ENCODE measurements at places on chromosomes 4 and X. TPM values are rescaled to one million over a fixed set of nuclear protein-coding genes. Genes with fewer than 3 reads are reported as not detected.
A peak's percentile ranks its signal among the peaks of the same experiment; 100 is the strongest.

The EGF gene
- polyA plus RNA-seq = 1.3 TPM

The LUZP4 gene
- not detected for polyA plus RNA-seq

The HSD17B13 gene
- not detected for polyA plus RNA-seq

The GRK4 gene
- 4.3 TPM for polyA plus RNA-seq

The RAB40AL gene
- 0.09 TPM for polyA plus RNA-seq

The RTL5 gene
- polyA plus RNA-seq = 0.17 TPM

The EDA gene
- polyA plus RNA-seq = 0.75 TPM

The TLR10 gene
- 0.05 TPM for polyA plus RNA-seq

DNA sequence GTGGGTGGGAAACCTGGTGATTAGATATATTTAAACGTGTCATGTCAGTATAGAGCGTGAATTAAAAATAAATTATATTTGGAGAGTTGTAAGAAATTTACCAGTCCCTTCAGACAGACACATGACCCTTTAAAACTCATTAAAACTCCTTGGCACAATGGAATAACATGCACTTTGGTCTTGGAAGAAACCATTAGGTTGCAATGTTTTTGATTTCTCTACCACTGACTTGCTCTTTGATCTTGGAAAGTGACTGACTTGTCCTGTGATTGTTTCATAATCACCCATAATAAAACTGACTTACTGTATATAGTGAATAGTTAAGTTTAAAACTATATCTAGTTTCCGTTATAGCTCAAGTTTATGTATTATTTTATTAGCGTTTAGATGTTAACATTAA lies 35.8 kb downstream of the FHL1 start:
- no peaks in the 10 kb centered on the region for H3K27me3 ChIP-seq
- H3K4me3 ChIP-seq = no peak overlapping the region
- H3K4me1 ChIP-seq = no peaks in the 10 kb centered on the region
- DNase-seq = no peak
- H3K27ac ChIP-seq = no peak overlapping the region

- no peaks in the 10 kb centered on the region for H3K27me3 ChIP-seq
- DNase-seq = no peak
- no peak overlapping the region for H3K4me3 ChIP-seq
- H3K36me3 ChIP-seq = peaks cover 4% of the 10 kb centered on the region
- H3K4me1 ChIP-seq = no peaks in the 10 kb centered on the region
Measured at GRCh38 chr4:39924014-39924413, 53.7 kb downstream of the PDS5A start.

- H3K27ac ChIP-seq = no peak overlapping the region
- no peaks in the 10 kb centered on the region for H3K27me3 ChIP-seq
Measured at GRCh38 chr4:179750374-179750773, 2308.1 kb upstream of the AGA start.

DNA sequence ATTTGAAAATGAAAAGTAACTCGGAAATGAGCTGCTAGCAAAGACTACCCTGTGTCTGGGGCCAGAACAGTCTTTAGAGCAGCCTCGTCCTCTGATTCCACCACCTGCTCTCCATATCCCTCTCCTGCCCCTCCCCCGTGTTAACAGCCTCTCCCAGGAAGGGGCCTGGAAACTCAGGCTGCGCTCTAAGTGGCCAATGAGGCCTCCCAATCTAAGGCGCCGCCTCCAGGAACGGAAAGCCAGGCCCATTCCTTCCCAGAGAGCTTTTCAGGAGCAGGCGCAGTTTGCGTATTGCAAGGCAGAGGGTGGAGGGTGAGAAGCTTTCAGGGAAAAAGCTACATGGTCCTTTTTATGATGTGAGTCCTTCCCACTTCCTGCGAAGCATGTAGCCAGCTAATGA lies 31.2 kb downstream of the RS1 start:
- no peaks in the 10 kb centered on the region for H3K27me3 ChIP-seq
- H3K36me3 ChIP-seq = no peaks in the 10 kb centered on the region
- DNase-seq = no peak
- no peak overlapping the region for H3K4me3 ChIP-seq
- no peak overlapping the region for H3K27ac ChIP-seq

GRCh38 chrX:119759248-119759766 lies 919 bp downstream of the SOWAHD start:
- DNase-seq = no peak
- no peak overlapping the region for H3K4me3 ChIP-seq
- H3K27ac ChIP-seq = no peak overlapping the region
- no peaks in the 10 kb centered on the region for H3K36me3 ChIP-seq

- no peaks in the 10 kb centered on the region for H3K4me1 ChIP-seq
- DNase-seq = no peak
- H3K27ac ChIP-seq = no peak overlapping the region
- no peaks in the 10 kb centered on the region for H3K27me3 ChIP-seq
Measured at GRCh38 chr4:89765966-89766365, 71.0 kb downstream of the SNCA start.

DNA sequence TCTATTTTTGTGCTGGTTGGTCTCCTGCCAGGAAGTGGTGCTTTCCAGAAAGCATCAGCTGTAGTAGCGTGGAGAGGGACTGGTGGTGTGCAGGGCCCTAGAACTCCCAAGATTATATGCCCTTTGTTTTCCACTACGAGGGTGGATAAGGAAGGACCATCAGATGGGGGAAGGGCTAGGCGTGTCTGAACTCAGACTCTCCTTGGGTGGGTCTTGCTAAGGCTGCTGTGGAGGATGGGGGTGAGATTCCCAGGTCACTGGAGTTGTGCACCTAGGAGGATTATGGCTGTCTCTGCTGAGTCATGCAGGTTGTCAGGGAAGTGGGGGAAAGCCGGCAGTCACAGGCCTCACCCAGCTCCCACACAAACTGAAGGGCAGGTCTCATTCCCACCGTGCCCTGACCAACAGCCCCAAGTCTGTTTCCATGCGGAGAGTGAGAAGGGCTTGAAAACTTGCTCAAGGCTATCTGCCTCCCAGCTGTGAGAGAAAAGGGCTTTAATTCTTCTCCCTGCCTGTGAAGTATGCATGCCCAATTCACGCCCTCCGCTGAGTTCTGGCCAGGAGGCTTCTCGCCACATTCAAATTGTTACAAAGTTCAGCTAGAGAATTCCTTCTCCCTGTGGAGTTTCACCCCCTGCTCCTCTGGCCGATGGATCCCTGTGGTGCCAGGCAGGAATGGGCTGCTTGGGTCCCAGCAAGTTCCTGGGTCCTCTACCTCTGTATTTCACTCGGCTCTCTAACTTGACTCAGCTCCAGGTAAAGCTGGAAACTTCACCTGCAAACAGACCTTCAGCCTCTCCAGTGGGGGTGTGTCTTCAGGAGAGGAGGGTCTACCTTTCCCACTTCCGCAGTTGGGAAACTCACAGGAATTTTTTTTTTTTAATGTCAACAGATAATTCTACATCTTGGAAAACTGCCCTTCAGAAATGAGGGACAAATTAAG lies 7.7 kb upstream of the CSTF2 start:
- H3K4me3 ChIP-seq = no peak overlapping the region
- H3K4me1 ChIP-seq = no peaks in the 10 kb centered on the region
- no peaks in the 10 kb centered on the region for H3K36me3 ChIP-seq
- no peaks in the 10 kb centered on the region for H3K27me3 ChIP-seq
- DNase-seq = no peak

- H3K27ac ChIP-seq = no peak overlapping the region
- H3K27me3 ChIP-seq = peaks cover 3% of the 10 kb centered on the region
- no peak for DNase-seq
- no peaks in the 10 kb centered on the region for H3K4me1 ChIP-seq
- H3K36me3 ChIP-seq = no peaks in the 10 kb centered on the region
Measured at GRCh38 chr4:121199742-121200561, 35.8 kb upstream of the TNIP3 start.

DNA sequence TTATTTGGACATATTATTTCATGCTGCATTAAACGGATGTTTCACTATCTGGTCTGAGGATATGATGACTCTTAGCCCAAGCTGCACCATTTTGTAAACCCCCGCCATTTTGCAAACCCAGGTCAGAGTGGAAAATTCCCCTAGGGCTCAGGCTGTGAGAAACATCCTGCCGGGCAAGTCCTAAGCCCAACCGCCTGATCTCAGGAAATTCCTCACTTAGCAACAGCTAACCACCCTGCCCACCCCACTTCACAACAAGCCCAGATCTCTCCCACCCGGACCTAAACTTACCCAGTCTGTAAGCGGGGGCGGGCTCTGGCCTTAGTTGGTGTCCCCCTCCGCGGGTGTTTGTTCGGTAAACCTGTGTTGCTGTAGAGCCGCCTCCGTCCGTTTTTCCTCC lies 2747.1 kb downstream of the PCDH7 start:
- no peaks in the 10 kb centered on the region for H3K36me3 ChIP-seq
- DNase-seq = no peak
- no peak overlapping the region for H3K4me3 ChIP-seq
- H3K4me1 ChIP-seq = no peaks in the 10 kb centered on the region

DNA sequence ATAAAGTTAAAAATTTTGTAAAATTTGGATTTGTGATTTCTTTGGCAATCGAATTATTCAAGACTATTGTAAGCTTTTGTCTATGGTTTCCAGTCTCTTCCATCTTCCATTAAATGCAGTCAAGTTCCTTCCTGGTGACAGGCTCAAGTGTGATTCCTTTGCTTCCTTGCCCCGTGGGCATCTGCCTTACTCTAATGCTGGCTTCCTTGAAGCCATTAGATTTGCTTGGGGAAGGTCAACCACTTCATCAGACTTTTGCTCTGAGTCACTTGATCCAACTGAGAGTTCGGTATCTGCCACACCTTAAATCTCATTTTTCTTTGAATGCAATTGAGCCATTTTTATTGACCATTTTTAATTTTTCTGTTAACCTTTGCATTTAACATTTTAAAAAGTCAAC lies 648.8 kb downstream of the SPOCK3 start:
- no peaks in the 10 kb centered on the region for H3K36me3 ChIP-seq
- no peak overlapping the region for H3K4me3 ChIP-seq
- H3K27ac ChIP-seq = no peak overlapping the region
- DNase-seq = no peak
- H3K4me1 ChIP-seq = no peaks in the 10 kb centered on the region

- H3K36me3 ChIP-seq = no peaks in the 10 kb centered on the region
- H3K27me3 ChIP-seq = no peaks in the 10 kb centered on the region
- no peak for DNase-seq
- no peak overlapping the region for H3K4me3 ChIP-seq
- no peak overlapping the region for H3K27ac ChIP-seq
- peaks cover 18% of the 10 kb centered on the region for H3K4me1 ChIP-seq
Measured at GRCh38 chrX:37646254-37646653, 39.3 kb upstream of the XK start.

GRCh38 chr4:173626277-173626676 lies 96.2 kb upstream of the HAND2 start:
- H3K27ac ChIP-seq = no peak overlapping the region
- no peak overlapping the region for H3K4me3 ChIP-seq
- H3K36me3 ChIP-seq = no peaks in the 10 kb centered on the region
- no peaks in the 10 kb centered on the region for H3K4me1 ChIP-seq
- H3K27me3 ChIP-seq = no peaks in the 10 kb centered on the region

DNA sequence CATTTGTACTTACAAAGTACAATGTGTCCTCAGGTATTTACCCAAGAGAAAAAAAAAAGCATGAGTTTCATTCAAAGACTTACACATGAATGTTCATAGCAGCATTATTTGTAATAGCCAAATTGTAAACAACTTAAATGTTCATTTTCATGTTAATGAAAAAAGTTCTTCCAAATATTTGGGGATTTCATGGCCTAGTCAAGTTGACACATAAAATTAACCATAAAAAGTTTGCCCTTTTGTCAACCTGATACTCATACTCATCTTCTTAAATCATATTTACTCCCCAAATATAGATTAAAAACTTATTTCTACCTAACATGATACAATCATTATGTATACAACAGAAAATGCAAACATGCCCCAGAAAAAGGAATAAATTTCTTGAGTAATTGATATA lies 112.5 kb upstream of the EMCN start:
- no peaks in the 10 kb centered on the region for H3K4me1 ChIP-seq
- H3K27me3 ChIP-seq = no peaks in the 10 kb centered on the region
- no peak overlapping the region for H3K4me3 ChIP-seq

GRCh38 chr4:123980736-123981300 lies 584.2 kb downstream of the SPRY1 start:
- no peak overlapping the region for H3K27ac ChIP-seq
- no peaks in the 10 kb centered on the region for H3K4me1 ChIP-seq
- no peak for DNase-seq
- no peaks in the 10 kb centered on the region for H3K36me3 ChIP-seq

DNA sequence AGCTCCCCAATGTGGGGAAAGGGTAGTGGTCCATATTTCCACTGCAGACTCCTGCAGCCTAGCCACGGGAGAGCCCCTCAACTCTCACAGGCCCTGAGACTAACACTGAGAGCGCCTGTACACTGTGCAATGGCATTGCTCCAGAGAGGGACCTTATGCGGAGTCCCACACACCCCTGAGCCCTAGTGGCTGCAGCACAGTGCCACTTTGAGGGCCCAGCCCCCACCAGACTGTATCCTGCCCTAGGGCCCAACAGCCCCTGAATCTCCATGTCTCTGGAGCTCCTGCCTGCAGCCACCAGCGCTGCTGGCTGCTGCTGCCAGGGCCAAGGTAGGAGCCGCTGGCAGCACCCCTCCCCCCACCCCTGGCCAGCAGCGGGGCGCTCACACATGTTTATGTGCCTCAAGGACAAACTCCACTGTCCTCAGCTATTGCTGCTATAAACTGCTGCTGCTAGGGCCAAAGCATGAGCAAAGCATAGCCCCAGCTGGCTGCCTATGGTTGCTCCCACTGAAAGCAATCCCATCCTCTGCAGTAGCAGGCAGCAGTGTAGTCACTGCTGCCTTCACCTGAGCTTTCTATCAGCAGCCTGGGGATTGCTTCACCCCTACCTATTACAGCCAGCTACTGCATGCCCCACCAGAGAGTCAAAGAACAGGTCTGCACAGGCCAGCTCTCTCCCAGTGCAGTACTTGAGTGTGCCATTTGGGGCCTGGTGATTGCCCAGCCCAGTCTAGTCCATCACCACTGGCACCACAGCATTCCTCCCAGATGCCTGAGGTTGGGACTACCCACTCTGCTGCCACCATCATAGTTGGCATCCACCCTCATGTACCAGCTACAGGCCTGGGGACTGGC lies 24.3 kb downstream of the TMEM154 start:
- H3K27ac ChIP-seq = peak overlapping the region; percentile 15
- H3K4me1 ChIP-seq = peaks cover 13% of the 10 kb centered on the region
- no peak overlapping the region for H3K4me3 ChIP-seq
- DNase-seq = peak; percentile 66

- no peaks in the 10 kb centered on the region for H3K36me3 ChIP-seq
- H3K4me1 ChIP-seq = no peaks in the 10 kb centered on the region
- no peaks in the 10 kb centered on the region for H3K27me3 ChIP-seq
- DNase-seq = no peak
- H3K4me3 ChIP-seq = no peak overlapping the region
Measured at GRCh38 chrX:125132274-125132673, 187.4 kb upstream of the TEX13C start.

DNA sequence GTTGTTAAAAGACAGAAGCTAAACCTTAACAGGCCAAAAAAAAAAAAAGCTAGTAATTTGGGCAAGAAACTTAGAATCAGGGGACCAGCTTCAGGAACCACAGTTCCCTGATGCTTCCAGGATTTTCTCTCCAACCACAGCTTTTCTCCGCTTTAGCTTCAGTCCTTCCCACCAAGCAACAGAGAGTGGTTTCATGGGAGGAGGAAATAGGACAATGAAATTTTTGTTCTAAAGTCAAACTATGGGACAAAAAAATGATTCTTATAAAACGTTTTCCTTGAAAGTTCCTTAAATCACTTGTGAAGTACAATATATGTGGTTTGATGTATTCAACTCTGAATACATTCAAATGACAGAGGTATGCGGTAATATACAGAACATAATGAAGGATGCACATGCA lies 71.0 kb upstream of the DHX15 start:
- no peak for DNase-seq
- no peak overlapping the region for H3K4me3 ChIP-seq
- no peaks in the 10 kb centered on the region for H3K36me3 ChIP-seq
- peaks cover 63% of the 10 kb centered on the region for H3K27me3 ChIP-seq
- no peak overlapping the region for H3K27ac ChIP-seq

GRCh38 chr4:24704149-24704548 lies 91.2 kb upstream of the SOD3 start:
- DNase-seq = no peak
- H3K27ac ChIP-seq = no peak overlapping the region
- no peaks in the 10 kb centered on the region for H3K4me1 ChIP-seq
- no peaks in the 10 kb centered on the region for H3K27me3 ChIP-seq
